ENCODE measurements at places on chromosomes 2 and 18.

DNA sequence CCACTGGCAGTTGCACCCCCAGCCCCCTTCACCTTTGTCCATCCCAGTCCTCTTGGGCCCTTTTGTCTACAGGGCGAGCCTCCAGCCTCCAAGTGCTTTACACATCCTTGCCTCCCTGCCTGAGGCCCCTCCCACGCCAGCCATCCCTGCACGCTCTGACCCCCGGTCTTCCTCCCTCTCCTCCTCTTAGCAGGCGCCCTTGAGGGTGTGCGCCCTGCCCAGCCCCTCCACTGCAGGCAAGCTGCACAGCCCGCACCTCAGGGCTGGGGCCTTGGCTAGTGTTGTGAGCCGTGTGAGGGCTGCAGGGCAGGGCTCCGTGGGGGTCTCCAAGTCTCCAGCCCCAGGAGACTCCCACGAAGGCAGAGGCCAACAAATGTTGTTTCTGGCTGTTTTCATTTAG, 6.9 kb downstream of the BOK start:
- DNase-seq: no peak

- DNase-seq: no peak
These were observed 44.8 kb downstream of the ASB18 start for GRCh38 chr2:236219411-236219810.

GRCh38 chr2:239951825-239952224, 73.3 kb downstream of the NDUFA10 start:
- no peak for DNase-seq

DNA sequence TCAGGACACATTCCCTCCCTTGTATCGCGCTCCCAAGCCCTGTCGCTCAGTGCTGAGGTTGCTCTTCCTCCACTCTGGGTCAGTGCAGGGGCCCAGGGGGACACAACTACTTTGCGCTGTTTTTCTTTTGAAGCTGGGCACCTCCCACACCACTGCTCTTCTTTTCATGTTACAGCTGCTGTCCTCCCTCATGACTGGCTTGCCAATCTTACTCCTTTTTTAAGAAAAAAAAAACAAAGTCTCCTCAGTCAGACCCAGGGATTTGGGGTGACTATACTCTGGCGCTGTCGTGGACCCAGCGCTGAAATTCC, 220.1 kb downstream of the SEPTIN10 start:
- no peak for DNase-seq

- DNase-seq: no peak
These were observed 6.2 kb upstream of the KDSR start for GRCh38 chr18:63373161-63373560.

DNA sequence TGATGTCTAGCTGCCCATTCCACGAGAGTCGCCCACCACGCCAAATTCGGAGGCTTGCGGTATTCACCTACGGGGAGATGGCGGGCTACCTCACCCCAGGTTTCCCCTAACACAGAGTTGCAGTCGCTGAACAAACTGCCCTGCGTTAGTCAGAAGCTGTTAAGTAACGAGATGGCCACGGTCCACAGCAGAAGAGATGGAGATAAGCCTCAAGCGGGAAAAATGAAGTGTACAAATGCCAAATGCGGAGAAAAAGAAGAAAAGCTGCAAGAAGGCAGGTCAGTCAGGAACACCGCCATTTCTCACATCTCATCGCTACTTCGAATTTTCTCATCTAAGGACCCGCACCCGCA, 425 bp downstream of the ASB3 start:
- peak; percentile 40 for DNase-seq

- DNase-seq: no peak
These were observed 103.9 kb downstream of the MRO start for GRCh38 chr18:50715919-50716318.

DNA sequence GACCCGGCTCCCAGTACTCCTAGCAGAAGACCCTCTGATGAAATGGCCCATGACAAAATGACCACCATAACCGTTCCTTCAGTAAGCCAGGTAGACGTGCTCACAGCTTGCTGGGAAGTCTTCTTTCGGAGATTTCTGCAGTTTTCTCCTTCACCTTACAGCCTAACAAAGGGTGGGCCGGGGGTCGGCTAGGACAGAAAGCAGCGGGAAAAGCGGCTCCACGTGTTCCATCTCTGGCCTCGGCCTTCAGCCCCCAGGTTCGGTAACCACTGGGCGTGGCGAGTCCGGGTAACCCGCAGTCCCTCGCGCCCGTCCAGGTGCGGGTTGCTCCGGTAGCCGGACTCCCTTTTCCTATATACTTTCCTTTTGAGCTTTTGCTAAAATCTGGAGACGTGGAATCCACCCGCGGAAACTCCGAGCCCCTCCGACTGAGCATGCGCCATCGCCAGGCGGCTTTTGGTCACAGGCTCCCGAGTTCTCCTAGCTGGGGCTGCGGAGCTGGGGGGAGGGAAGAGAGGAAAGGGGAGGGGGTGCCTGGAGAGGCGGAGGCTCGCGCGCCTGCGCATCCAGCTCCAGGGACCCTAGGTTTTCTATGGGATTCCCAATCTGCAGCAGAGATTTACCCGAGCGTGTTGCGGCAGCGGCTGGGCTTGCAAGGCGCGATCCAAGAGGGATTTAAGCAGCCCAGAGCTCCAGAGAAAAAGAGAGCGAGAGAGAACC, at the start of gene VSNL1:
Gene VSNL1 (plus strand): TSS at position 604 of the 720 bp plus-strand sequence. CDS start 51,379 bp downstream, outside the sequence.
- peak; percentile 64 for DNase-seq

GRCh38 chr2:191166111-191166755, 15.4 kb upstream of the STAT4 start:
- no peak for DNase-seq

DNA sequence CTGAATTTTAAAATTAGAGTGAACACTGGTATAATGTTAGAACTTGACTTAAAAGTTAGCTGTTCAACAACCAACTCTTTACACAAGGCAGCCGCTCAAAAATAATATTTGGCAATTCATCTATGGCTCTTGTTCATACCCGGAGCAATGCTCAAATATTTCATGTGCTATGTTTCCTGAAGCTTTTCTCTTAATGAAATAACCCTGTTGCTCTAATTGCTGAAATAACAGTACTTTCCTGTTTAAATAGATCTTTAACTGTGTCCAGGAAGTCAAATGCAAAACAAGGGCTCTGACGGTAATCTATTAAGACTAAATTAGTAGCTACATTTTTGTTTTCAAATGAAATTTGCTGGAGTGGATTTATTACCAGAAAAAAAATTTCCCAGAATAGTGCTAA, 33.7 kb downstream of the RFTN2 start:
- no peak for DNase-seq

GRCh38 chr18:11496526-11497172, 112.7 kb upstream of the SLC35G4 start:
- no peak for DNase-seq
